ENCODE measurements at places on chromosomes 11 and 22. TPM values are rescaled to one million over a fixed set of nuclear protein-coding genes. Genes with fewer than 3 reads are reported as not detected.

- DNase-seq, result no peak
Measured at GRCh38 chr11:95991101-95991500, 67.2 kb upstream of the MTMR2 start.

DNA sequence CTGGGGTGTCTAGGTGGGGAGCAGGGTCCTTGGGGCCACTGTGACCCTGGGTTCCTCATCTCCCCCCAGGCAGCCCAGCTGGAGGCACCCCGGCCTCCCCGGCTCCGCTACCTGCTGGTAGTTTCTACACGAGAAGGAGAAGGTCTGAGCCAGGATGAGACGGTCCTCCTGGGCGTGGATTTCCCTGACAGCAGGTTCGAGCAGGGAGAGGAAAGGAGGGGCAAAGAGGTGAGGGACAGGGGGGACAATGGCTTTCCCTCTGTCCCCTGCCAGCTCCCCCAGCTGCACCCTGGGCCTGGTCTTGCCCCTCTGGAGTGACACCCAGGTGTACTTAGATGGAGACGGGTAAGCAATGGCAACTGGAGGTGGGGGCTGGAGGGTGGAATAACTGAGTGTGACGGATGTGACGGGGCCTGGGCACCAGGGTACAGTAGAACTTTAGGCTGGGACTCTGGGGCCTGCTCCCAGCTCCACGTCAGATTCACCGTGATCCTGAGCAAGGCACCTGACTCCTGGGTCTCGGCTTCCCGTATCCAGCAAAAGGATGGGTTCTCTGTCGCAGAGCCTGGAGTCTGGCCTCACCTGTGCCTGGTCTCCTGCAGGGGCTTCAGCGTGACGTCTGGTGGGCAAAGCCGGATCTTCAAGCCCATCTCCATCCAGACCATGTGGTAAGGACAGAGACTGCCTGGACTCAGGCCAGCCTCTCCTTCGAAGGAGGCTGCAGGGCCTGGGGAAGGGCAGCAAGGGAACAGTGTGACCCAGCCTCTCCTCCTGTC is 3.6 kb downstream of the SSH3 start:
- DNase-seq, result no peak

DNA sequence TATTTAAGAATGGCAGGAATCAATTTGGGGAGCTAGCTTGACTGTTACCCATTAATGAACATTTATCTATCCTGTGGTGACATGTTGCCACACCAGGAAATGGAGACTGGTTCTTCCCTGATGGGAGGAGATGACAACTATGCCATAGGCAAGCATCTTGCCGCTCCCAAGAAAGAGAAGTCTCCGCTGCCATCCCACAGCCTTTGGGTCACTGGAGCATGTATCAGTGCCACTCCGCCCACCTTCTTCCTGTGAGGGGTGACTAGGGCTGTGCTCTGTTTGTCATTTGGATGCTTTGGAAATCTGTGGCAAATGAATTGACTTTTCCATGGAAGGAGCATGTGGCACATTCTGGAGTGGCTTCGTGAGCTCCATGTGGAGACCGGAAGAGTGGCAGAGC is 6.5 kb downstream of the STIP1 start:
- DNase-seq, result no peak

- DNase-seq, result no peak
Measured at GRCh38 chr22:39300186-39300830, 19.1 kb downstream of the RPL3 start.

- DNase-seq, result peak; percentile 89
Measured at GRCh38 chr22:44085743-44086270, 61.7 kb downstream of the PARVB start.

DNA sequence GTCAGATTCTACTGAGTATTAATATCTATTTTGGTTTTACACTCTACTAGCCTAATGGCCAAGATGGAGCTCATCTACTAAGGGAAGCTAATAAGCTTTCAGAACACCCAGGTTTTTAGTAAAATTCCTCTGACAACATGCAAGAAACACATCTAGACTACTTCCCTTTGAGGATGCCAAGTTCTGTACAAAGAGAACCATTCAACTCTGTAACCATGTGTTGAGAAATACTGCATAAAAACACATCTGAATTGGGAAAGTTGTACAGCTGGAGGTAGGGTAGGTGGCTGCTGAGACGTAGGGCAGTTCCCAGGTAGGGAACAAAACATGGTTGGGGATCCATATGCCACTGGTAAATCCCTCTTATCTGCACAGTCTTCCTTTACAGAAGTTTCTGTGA is 66.2 kb downstream of the SC5D start:
- DNase-seq, result no peak

GRCh38 chr11:70399681-70400112 is 1.4 kb downstream of the CTTN start:
- peak; percentile 96 for DNase-seq

DNA sequence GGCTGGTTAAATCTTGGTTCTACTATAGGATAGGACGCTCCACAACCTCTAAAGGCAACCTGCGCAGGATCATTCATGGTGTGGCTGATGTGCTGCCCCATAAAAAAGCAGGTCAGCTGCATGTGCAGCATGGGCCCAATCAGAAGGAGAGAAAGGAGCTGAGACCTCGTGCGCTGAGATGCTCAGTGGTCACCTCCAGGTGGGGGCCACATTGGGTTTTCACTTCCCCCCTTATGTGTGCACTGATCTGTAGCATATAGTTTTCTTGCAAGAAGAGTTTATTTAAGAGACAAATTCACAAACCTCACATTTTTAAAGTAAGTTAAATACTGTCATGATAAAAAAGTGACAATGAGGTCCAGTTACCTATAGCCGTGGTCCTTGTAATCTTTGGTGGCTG is 24.3 kb downstream of the SERPIND1 start:
- no peak for DNase-seq

- no peak for DNase-seq
Measured at GRCh38 chr11:116822575-116822974, 529 bp downstream of the APOA4 start.

- peak; percentile 59 for DNase-seq
Measured at GRCh38 chr11:67452141-67452952, at the start of gene GPR152. Gene GPR152 (minus strand): TSS chr11:67452729. CDS start chr11:67452724, 5 bp downstream.

MUC15 gene
- not detected for total RNA-seq

CRYBA4 gene
- not detected for total RNA-seq

FAT3 gene
- 0.37 TPM for total RNA-seq

NRGN gene
- total RNA-seq, result 1.3 TPM

TREH gene
- total RNA-seq, result not detected

GRIK4 gene
- under 0.01 TPM for total RNA-seq

ESAM gene
- 84.4 TPM for total RNA-seq
